ENCODE measurements at places on chromosomes 6 and 20. TPM values are rescaled to one million over a fixed set of nuclear protein-coding genes. Genes with fewer than 3 reads are reported as not detected.

GRCh38 chr6:69096681-69097080 lies 461.6 kb downstream of the ADGRB3 start:
- DNase-seq, result no peak

- no peak for DNase-seq
Measured at GRCh38 chr6:1908784-1909183, 299.1 kb downstream of the FOXC1 start.

The DZANK1 gene
- total RNA-seq, result 3.9 TPM

The POPDC3 gene
- total RNA-seq, result not detected

GRCh38 chr20:37932919-37933318 lies 30.0 kb downstream of the VSTM2L start:
- no peak for DNase-seq

The GJA10 gene
- not detected for total RNA-seq

- DNase-seq, result no peak
Measured at GRCh38 chr6:79186564-79186963, 47.9 kb downstream of the HMGN3 start.

The CTCFL gene
- total RNA-seq, result not detected

DNA sequence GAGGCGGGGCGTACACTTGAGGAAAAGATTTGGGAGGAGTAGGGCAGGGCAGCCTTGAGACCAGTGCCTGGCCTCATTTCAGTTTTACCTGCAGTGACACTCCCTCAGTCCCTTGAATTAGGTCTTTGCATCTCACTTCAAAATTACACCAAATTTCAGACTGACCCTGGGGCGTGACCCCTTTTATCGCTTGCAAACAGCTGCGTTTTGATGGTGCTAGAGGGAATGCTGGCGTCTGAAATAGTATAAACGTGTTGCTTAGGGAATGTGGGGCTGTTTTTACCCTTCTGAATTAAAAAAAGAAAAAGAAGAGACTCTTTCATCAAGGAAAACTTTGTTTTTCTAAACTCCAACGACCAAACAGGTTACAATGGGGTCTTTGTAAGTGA lies 21.0 kb downstream of the COL9A1 start:
- DNase-seq, result no peak

DNA sequence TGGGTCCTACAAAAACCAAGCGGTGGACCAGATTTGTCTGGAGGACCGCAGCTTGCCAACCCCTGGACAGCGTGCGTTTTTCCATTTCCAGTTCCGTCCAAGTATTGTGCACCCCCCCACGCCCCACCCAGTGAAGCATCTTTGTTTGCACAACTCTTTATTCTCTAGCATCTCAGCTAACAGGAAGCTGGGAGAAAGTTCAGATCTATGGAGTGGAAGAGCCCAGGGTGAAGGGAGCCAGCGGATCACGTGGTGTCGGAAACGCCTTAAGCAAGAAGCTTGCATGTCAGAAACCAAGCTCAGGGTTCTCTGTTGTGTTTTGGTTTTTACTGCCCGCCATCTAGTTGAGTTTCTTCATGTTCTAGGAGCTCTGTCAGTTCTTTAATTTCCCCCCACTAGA lies 29.9 kb downstream of the ARID1B start:
- no peak for DNase-seq
